ENCODE measurements at places on chromosomes 3 and 15.

- DNase-seq, result no peak
Observed at GRCh38 chr3:106120356-106120755, 251.5 kb upstream of the CBLB start.

DNA sequence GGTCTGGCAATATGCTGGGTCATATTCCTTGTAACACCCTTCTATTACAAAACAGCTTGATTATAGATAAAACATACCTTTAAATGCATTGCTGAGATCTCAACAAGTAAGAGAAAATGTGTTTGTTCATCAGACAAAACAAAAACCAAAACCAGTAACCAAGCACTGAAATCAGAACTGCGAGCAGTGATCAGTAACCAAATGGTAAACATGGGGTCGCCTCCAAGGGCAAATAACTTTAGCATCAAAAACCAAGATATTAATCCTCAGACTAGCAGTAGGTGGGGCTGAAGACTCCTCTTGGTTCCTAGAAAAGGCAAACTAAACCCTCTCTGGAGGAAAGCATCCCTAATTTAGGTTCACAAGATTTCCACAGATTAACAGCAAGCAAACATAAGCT is 6.6 kb upstream of the HESX1 start:
- DNase-seq, result no peak

GRCh38 chr3:53225651-53226050 is 30.2 kb downstream of the TKT start:
- DNase-seq, result no peak

GRCh38 chr3:22372292-22373062 is 621.5 kb upstream of the ZNF385D start:
- no peak for DNase-seq

DNA sequence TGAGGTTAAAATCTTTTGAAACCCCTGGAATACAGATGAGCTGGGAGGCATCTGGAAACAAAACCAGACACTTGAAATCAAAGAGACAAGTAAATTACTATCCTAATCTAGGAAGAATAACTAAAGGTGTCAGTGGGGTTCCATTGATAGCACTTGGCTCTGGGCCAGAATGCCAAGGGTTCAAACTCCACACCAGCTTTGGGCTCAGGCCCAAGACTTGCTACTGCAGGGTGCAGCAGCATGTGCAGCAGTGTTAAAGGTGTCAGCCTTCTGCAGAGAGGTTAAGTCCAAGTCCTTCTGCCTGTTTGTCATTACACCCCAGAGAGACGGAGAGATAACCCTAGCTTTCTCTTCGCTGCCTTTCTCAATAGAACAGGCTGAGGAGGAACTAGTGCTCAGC is 273.9 kb downstream of the TIGIT start:
- no peak for DNase-seq

DNA sequence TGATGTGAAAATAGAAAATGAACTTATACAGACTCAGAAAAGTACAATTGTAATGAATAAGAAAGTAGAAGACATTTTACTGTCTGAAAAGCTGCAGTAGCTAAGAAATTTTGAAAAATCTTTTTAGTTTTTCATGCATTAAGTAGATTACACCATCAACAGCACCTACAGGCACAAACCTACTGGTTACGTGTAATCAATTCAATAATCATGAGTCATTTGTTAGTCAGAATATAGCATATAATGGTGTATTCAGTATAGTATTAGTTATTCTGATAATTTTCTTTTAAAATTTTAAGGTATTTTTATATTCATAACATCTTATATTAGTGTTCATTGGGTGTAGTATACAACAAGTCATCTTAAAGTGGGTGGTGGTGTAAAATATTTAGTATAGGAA is 550.5 kb upstream of the GBE1 start:
- no peak for DNase-seq

- no peak for DNase-seq
Observed at GRCh38 chr3:37441689-37442088, 267.3 kb upstream of the LRRFIP2 start.

GRCh38 chr15:71386448-71387236 is 271.4 kb downstream of the THSD4 start:
- no peak for DNase-seq
